ENCODE measurements at places on chromosomes 6 and 20. TPM values are rescaled to one million over a fixed set of nuclear protein-coding genes. Genes with fewer than 3 reads are reported as not detected.

Gene CCM2L
- not detected for total RNA-seq

Gene IL17A
- total RNA-seq = 0.82 TPM

Gene TRMT6
- total RNA-seq = 17.8 TPM

Gene PDYN
- not detected for total RNA-seq

Gene COL12A1
- total RNA-seq = not detected
